ENCODE measurements at places on chromosomes 7 and 10. TPM values are rescaled to one million over a fixed set of nuclear protein-coding genes. Genes with fewer than 3 reads are reported as not detected.
A peak's percentile ranks its signal among the peaks of the same experiment; 100 is the strongest.

DNA sequence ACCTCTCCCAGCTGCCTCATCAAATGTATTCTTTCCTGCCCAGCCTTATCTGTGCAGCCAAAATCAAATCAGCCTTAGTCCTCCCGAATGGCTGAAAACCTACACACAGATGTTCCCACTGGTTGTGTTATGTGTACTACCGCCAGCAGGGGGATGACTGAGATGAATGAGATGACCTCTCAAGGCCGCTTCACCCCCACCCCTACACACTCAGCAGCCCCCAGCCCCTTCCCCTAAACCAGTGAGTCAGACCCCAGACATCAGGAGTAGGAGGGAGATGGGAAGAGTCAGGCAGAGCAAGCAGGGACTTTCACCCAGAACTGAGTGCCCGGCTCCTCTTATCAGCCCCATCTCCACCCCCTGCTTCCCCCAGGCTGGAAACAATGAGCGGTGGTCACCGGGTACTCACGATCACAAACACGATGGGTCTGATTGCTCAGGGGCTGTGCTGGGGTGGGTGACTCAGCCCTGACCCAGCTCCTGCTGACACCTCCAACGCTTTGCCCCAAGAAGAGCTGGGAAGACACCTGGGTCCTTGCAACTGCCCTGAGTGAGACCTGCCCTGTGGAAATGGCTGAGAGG, 6.5 kb upstream of the C10orf105 start:
- H3K4me1 ChIP-seq, result peaks cover 57% of the 10 kb centered on the region
- peak overlapping the region; percentile 94 for H3K27ac ChIP-seq
- peaks cover 2% of the 10 kb centered on the region for H3K36me3 ChIP-seq
- DNase-seq, result peak; percentile 46
- no peaks in the 10 kb centered on the region for H3K27me3 ChIP-seq

DNA sequence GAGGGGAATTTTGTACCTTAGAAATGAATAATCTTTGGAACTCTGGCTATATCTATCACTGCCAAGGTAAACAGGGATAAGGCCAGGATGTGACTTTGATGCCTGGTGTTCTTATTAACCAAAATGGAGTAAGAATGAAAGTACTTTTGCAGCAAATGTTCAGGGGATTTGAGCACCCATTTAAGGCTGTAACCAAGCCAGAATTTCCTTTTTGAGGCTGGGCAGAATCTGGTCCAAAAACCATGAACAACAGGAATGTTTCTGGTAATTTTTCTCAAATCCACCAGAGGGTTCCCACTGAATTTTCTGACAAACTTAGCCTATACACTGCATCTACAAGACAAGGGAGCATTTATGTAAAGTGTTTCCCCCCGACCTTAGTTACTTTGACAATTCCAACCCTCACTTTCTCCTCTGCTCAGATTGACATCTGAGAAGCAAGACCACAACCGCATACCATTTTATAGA, 120.6 kb downstream of the BAMBI start:
- no peak overlapping the region for H3K27ac ChIP-seq
- no peaks in the 10 kb centered on the region for H3K36me3 ChIP-seq
- H3K4me3 ChIP-seq, result no peak overlapping the region
- H3K4me1 ChIP-seq, result no peaks in the 10 kb centered on the region
- peaks cover 11% of the 10 kb centered on the region for H3K27me3 ChIP-seq

GRCh38 chr7:120833546-120833945, 24.4 kb downstream of the TSPAN12 start:
- no peak for DNase-seq
- H3K4me1 ChIP-seq, result no peaks in the 10 kb centered on the region
- no peak overlapping the region for H3K4me3 ChIP-seq
- peaks cover 15% of the 10 kb centered on the region for H3K27me3 ChIP-seq
- H3K27ac ChIP-seq, result no peak overlapping the region

DNA sequence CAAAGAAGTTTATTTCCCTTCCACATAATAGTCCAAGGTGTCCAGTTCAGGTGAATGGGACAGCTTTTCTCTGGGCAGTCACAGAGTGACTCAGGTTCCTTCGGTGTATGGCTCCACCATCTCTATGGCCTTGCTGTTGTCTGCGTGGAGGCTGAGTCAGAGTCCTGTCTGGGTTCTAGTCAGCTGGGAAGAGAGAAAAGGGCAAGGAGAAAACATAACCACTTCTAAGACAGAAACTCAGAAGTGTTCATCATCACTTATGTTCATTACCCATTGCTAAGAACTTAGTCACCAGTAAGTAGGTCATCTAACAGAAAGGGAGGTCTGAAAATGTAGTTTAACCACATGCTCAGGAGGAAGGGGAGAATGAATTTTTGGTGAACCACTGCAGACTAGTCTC, 32.4 kb upstream of the CCDC7 start:
- H3K27ac ChIP-seq, result peak overlapping the region; percentile 51
- peak overlapping the region; percentile 75 for H3K4me3 ChIP-seq
- H3K4me1 ChIP-seq, result peaks cover 5% of the 10 kb centered on the region
- no peaks in the 10 kb centered on the region for H3K27me3 ChIP-seq

The C10orf105 gene
- total RNA-seq, result 0.37 TPM
